ENCODE measurements at places on chromosomes 3 and 15.

- DNase-seq, result no peak
These were observed 37.2 kb upstream of the BDH1 start for GRCh38 chr3:197593046-197593380.

DNA sequence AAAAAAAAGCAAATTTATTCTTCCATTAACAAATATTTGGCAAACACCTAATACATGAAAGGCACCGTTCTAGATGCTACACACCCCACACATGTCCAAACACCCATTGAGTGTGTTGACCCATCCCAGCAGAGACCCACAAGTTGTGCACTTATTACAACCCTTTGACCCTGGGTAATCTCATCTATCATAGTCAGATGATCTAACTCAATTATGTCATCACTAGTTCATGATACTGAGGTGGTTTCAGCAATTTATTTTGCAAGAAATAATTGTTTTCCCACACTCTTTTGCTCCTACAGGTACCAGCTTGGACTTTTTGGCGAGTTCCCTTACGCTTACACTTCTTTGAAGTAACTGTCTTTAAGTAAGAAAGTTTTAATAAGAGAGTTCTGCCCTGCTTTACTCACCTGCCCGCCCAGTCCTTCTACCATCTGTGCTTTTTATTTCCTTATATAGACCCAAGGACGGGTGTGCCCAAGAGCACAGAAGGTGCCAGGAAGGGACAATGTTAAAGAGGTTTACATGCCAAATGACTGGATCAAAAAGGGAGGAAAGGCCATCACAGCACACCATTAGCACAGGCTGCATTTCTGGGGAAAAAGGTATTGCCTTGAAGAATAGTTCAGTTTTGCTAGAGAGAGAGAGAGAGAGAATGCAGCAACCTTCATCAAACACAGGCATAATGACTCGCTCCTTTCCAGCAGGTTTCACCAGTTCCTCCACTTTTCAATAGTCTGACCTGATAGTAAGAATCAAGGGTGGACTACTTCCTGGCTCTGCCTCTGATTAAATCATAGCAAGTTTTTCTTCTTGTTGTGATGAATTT lies 54.5 kb upstream of the ATP11B start:
- DNase-seq, result no peak

DNA sequence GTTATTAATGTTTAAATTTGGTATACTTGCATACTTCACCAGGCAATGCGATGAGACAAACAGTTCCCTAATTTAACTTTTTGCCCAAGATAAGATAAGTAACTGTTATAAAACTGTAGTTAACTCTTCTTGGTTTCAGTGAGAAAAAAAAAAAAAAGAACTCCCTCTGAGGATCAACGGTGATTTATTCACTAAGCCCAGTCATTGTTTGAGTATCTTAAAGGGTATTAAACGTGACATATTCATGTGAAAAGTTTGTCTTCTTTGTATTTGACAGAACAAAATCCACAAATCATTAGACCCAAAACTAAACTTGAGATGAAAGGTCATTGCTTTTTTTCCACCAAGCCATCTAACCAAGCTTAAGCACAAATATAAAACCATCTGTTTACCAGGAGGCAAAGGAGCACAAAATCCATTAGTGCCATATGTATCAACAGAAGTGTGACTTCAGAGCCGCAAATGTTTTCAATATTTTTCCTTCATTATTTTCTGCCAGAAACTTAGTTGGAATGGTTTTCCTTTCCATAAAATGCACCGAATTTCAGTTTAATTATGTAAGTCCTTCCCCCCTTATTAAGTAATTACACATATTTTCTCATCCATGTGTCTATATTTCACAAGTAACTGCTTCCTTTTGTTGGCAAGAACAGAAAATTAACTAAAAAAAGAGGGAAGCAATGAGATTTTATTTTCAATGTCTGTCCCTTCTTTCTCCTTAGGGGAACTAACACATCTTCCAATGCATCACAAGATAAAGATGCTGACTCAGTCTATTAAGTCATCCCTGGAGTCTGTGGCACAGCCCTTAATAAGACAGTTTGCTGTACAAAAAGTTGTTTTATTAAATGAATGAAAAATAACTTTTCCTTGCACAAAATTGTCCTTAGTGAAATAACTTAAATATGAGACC lies 92.2 kb upstream of the RAP2B start:
- peak; percentile 79 for DNase-seq

GRCh38 chr3:23553353-23553752 lies 252.4 kb upstream of the UBE2E1 start:
- DNase-seq, result no peak

DNA sequence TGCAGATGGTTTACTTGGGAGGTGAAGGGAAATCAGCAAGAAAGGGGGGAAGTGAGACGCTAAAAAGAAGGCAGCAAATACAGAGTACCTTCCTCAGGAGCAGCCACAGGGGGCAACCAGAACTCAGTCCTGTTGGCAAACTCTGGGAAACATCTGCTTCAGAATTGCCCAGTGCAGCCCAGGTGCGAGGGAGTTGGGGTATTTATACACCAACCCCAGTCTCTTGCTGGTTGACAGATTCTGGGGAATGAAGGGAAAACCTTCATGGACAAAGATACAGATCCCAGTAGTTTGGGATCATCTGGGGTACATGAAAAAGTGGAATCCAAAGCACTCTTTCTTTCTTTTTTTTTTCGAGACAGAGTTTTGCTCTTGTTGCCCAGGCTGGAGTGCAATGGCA lies 25.3 kb upstream of the PGPEP1L start:
- DNase-seq, result no peak

- DNase-seq, result peak; percentile 88
These were observed 39.6 kb downstream of the COL8A1 start for GRCh38 chr3:99678023-99678422.

GRCh38 chr3:66017084-66017483 lies 21.6 kb downstream of the MAGI1 start:
- DNase-seq, result no peak

DNA sequence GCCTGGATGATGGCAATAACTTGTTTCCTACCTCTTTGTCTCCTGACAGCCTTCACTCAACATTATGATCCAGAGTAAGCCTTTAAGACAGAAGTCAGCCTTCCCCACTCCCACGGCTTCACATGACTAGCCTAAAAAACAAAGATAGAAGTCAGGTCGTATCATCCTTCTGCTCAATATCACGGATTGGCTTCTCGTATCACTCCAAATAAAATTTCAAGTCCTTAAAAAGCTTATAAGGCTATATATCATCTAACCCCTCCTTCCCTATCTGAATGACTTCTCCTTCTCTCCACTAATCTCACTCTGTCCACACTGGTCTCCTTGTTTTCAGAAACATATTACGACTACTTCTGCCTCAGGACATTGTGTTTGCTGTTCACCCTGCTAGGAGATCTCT lies 47.7 kb upstream of the AP4E1 start:
- no peak for DNase-seq

Data from iris pigment epithelial cell (primary cell).